ENCODE measurements at places on chromosomes 2 and 18.
A peak's percentile ranks its signal among the peaks of the same experiment; 100 is the strongest.

DNA sequence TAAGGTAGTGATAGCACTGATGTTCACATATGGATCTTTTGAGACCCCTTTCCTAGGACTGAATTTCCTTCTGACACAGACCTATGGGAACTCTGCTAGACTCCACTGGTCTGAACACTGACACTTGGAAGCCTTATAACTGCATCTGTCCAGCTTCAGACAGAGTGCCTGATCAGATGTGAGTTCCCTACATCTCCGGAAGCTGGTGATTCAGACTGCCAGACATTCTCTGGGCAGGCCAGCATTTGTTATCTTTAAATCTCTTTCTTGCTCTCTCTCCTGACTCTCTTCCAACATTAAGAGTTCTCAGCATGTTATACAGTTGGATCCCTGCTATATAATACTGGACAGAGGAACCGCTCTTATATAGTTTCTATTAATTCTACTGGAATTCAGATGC is 408.5 kb downstream of the ZEB2 start:
- peak; percentile 59 for DNase-seq

GRCh38 chr2:119958670-119959268 is 54.1 kb upstream of the EPB41L5 start:
- DNase-seq = no peak

DNA sequence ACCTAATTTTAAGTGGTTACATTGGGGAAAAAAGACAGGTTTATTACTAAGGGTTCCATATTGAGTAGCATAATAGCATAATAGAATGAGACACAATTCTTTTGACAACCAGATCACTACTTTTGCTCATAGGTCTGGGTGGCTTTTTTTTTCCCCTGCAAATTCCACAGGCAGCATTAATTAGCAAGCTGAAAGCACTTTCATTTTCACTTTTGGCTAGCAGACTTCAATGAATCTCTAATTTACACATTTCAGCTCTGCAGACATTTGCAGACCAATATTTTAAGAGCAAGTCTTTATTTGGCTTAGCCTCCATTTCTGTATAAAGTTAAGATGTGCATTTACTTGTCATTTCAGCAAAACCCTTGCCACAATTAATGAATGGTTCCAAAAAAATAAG is 185.5 kb downstream of the NOL4 start:
- no peak for DNase-seq

GRCh38 chr18:45806226-45806625 is 19.2 kb upstream of the SIGLEC15 start:
- DNase-seq = no peak

DNA sequence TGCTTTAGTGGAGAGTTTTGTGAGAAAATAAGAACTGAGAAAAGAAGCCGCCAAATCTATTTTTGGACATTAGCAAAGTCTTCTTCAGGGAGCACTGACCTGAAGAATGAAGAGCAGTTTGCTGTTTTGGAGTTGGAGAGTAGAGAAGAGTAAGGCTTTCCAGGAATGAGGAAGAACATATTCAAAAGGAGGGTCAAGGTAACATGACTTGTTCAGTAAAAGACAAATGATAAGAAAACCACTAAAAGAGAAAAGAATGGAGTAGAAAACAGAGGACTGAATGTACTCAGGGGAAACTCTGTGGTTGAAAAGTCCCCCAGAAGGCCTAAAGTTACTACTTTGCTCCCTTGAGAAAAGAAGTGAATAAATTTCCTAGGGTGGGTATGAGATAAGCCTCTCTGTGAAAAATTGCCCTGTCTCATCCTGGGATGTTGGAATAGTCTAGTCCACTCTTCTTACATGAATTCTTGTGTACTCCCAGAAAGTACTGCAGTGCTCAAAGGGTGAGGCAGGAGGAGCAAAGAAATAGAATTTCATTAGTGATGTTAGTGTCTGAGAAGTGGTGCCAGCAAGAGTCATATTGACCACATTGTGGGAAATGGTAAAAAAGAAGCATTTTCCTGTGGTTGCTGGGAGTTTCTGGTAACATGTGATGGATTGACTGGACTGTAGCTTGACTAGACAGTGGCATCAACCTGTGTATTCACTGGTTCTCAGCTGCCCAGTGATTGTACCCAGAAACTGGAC is 27.8 kb downstream of the MBD5 start:
- no peak for DNase-seq

DNA sequence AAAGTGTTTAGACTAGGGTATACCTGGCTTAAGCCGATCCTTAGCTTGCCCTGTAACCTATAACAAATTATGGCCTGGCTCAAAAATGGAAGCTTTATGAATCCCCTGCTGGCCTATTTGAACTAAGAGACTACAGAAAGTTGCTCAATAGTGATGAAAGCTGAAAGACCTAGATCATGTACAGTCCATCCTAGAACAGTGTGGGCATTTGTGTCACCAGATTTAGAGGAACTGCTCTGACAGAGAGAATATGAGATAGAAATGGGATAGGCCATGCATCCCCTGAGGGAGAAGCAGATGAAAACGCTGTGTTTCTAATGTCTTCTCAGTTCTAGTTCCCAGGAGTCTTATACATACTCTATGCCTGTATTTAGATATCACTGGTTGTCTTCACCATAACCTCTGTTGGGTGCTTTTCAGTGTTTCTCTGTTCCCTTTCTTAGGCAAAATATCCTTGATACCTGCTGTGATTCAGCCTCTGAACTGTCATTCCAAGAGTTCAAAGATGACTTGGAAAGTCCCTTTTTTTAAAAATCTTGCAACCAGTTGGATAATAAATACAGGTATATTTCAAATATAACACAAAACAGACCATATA is 246.9 kb upstream of the SLC39A10 start:
- DNase-seq = no peak

- DNase-seq = peak; percentile 32
These were observed 5.8 kb upstream of the MEIS1 start for GRCh38 chr2:66428986-66429612.

GRCh38 chr18:9855681-9856080 is 30.1 kb upstream of the TXNDC2 start:
- no peak for DNase-seq

- no peak for DNase-seq
These were observed 51.9 kb downstream of the SLC16A14 start for GRCh38 chr2:230016844-230017243.

- DNase-seq = no peak
These were observed 31.3 kb downstream of the DTNA start for GRCh38 chr18:34741401-34741800.

- DNase-seq = peak; percentile 67
These were observed 221.3 kb downstream of the ACKR3 start for GRCh38 chr2:236790963-236791362.

GRCh38 chr2:189287982-189288521 is 108.5 kb upstream of the COL5A2 start:
- peak; percentile 86 for DNase-seq

DNA sequence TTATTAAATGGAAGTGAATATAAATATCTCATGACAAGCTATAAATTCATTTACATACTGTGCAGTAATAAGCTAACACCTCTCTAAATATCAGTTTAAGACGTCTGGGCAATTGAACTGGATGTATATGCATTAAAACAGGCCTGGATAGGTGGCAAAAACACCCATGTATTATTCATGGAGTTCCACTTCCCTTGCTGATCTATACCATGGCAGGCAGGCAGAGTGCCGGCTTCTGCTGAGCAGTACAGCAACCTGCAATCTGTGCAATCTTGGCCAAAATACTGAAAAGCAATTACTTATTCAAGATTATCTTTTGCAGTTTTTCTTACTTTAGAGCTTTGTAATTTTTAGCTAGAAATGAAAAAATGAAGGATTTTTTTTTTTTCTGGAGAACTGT is 112.1 kb upstream of the PIEZO2 start:
- no peak for DNase-seq

- DNase-seq = no peak
These were observed 72.9 kb downstream of the RBMS1 start for GRCh38 chr2:160420711-160421110.

DNA sequence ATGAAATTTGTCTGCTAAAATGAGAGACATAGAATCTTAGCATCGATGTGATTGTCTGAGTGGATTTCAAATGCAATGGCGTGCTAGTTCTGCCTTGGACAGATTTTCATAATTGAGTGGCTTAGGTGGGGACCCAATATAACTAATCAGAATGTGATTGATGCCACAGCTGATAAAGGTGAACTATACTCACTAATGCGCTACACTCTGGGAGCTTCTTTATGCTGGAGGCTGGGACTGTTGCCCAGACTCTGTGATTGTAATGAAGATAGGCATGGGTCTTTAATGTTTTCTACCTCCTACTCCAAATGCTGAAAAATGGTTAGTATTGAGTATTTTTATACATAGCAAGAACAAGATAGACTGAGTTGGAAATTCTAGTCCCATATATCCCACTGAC is 339.5 kb upstream of the SLC39A10 start:
- DNase-seq = no peak

GRCh38 chr18:48605408-48605845 is 66.6 kb downstream of the CTIF start:
- DNase-seq = no peak

- DNase-seq = no peak
These were observed 124.7 kb downstream of the RAPGEF4 start for GRCh38 chr2:172860336-172860707.

DNA sequence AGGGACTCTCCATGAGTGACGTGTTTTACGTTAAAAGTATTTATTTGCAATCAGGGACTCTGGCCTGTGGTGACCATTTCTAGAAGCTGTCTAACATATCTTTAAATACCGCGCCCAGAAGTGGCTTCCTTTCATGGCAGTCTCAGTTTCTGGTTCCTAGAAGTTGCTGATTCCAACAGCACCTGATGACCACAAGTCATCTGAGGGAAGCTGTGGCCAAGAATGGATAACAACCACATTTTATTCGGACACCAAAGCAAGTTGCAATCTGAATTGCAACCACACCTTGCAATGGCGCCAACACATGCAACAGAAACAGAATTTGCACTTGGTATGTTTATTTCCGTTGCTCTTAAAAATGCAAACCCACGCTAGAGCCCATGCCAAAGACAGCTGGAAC is 33.1 kb downstream of the MEX3C start:
- DNase-seq = no peak

DNA sequence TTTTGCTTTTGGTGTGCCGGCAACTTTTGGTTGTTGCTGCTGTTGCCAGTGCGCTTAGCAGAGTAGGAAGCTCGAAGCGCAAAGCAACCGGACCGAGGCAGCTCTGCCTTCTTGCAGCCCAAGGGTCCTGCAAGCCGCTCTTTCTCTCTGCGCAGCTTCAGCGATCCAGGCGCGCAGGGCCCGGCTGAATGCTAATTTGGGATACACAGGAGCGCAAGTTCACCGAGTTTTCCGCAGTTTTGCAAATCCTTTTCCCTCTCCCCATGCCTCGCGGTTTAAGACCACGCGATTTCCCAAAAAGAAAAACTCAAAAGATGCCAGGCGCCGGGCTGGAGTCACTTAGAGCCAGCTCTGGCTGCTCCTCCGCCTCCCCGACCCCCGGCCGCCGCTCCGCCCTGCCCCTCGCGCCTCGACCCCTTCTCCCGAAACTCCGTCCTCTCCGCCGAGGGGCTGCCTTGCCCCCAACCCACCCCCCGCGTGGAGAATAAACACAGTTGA is 13.5 kb upstream of the SIX3 start:
- DNase-seq = no peak

DNA sequence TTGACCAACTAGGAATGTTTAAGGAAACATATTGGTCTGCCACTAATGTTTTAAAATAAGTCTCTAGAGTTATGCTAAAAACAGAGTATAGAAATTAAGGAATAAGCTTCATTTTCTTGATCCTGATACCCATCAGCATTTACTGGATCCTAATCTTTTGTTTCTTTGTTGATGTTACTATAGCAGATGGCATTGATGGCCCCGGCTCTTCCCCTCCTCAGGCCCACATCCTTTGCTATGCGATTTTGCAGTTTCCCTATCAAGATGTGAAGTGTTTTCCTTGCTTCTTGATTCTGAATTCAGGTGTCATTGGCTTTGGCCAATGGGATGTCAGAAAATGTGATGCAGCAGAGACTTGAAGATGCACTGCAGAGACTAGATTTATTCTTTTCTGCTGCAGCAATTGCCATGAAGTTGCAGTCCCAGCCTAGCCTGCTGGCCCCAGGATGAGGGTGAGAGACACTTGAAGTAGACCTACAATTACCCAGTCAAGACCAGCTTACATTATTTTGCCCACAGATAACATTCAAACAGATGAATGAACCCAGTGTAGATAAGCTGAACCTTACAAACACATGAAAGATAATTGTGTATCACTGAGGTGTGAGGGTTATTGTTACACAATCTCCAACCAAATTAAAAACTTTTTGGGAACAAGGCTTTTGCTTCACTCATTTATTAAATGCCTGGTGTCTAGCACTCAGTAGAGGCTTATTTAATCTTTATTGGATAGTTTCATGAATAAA is 115.2 kb upstream of the ITGA4 start:
- no peak for DNase-seq

DNA sequence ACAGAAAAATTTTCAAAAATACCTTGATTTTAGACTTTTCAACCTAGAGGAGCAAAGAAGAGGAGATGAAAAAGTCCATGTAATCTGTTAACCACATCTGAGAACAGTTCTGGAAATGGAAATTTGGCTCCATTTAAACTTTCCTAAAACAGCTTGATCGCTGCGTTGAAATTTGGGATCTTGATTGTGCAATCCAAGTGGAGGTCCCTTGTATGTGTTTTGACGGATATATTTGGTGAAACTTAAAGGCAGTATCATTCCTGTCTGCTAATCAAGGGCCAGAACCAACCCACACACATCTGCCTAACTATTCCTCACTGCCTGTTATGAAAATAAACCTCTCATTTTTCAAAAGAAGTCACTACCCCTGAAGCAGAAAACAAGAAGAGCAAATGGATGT is 46.6 kb downstream of the SPATS2L start:
- peak; percentile 21 for DNase-seq

DNA sequence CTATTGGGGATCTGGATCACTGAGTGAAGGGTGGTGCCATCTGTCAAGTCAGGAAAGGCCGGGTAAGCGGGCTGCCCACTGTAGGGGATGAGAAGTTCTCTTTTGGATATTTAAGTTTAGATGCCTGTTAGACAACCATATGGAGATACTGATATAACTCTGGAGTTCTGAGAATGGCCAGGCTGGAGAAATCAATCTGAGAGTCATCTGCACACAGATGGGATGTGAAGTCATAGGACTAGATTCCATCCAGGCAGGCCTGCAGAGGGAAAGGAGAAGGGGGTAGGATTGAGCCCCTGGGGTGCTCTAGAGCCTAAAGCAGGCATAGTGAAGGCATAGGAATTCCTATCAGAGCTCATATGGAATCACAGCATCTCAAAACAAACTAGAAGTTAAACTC is 30.1 kb downstream of the SPRED2 start:
- DNase-seq = no peak

DNA sequence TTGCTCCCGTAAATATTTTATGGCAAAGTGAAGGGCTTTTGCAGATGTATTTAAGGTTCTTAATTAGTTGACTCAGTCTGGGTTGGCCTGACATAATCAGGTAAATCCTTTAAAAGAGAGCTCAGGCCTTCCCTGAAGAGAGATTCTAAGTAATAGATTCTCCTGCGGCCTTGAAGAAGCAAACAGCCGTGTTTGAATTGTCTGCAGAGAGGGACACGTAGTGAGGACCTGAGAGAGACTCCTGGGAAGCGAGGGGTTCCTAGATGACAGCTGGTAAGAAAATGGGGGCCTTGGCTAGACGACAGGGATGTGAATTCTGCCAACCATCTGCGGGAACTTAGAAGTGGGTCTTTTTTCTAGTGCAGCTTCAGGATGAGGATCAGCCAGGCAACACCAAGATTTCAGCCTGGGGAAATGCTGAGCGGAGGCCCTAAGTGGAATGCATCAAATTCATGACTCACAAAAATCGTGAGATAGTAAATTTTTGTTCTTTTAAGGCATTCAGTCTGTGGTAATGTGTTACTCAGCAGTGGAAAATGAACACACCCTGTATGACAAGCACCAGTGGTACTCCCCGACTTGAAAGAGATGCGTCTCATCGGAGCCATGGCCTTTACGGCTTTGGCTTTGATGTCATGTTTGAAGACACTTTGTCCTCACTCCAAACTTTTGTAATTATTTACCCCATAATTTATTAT is 62.1 kb upstream of the SMIM21 start:
- DNase-seq = peak; percentile 87

All from fibroblast of the conjunctiva (primary cell).